ENCODE measurements at places on chromosomes 6 and 20.

- DNase-seq = no peak
These were observed 78.5 kb downstream of the TMEM242 start for GRCh38 chr6:157244780-157245179.

GRCh38 chr20:63087236-63087871, 80.6 kb upstream of the BHLHE23 start:
- peak; percentile 19 for DNase-seq

DNA sequence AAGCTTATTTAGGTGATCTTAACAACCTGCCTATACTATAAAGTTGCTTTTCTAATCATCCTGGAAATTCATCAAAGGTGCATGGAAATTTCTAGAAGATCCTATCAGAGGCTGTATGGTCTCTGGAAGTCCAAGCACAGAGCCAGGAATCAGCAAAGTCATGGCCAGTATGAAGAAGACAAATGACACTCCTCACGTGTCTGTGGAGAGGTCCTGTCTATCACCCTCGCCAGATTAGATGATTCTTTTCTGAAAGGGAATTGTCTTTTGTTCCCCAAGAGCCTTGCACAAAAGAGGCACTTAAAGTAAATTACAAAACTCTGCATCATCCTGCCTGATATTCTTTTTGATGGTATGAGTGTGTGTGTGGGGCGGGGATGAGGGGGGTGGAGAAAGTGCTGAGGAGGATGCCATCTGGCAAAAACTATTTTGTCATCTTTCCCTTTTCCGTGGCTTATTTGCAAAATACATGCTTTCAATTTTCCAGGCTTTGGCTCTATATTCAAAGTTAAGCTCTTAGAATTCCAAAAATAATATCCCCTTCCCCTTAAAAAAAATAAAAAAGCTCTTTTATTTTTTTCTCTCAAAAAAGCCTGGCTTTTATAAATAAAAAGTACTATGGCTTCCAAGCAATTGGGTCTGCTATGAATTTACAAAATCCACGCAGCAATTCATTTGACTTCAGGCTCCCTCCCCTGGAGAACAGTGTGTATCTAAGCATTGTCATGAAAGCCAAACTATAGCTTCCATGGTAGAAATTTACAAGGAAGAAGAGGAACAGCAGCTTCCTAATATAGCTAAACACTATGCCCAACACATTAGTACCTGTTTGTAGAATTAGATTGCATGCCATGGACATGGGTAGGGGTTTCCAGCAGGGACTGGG, 185.2 kb upstream of the ARG1 start:
- no peak for DNase-seq

DNA sequence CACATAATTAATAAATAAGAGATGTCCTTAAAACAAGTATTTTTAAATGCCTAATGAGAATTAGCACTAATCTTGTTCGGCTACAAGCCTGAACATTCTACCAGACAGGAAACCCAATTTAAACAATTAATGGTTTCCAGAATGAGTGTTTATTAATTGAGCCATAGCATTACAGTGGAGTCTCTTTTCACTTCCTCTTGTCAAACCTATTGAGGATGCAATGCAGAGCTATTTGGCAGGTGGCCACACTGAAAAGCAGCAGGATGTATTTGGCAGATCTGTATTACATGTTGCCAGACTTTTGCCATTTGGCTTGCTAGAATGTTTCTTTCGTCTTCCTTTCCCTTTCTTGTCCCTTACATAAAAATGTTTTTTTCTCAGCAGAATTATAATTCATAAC, 475.2 kb upstream of the MARCKS start:
- no peak for DNase-seq

DNA sequence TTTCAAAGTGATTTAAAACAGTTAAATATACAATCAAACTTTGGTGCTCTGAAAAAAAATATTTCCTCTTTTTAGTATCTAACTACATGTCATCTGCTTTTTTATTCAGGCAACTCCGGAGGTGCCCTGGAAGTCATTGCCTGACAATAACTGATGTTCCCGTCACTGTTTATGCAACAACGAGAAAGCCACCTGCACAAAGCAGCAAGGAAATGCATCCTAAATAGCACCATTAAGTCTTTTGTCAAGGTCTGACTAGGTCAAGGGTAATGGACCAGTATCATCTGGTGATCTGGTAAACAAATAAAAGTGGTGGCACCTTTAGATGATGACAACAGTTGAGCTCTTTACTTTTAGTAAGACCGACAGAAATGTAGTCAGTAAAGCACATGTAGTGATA, 13.2 kb downstream of the FAM229B start:
- DNase-seq = no peak

- DNase-seq = peak; percentile 79
These were observed 64.2 kb downstream of the YTHDF1 start for GRCh38 chr20:63151554-63152321.

- DNase-seq = no peak
These were observed 218.7 kb downstream of the TRDN start for GRCh38 chr6:123418071-123418470.

DNA sequence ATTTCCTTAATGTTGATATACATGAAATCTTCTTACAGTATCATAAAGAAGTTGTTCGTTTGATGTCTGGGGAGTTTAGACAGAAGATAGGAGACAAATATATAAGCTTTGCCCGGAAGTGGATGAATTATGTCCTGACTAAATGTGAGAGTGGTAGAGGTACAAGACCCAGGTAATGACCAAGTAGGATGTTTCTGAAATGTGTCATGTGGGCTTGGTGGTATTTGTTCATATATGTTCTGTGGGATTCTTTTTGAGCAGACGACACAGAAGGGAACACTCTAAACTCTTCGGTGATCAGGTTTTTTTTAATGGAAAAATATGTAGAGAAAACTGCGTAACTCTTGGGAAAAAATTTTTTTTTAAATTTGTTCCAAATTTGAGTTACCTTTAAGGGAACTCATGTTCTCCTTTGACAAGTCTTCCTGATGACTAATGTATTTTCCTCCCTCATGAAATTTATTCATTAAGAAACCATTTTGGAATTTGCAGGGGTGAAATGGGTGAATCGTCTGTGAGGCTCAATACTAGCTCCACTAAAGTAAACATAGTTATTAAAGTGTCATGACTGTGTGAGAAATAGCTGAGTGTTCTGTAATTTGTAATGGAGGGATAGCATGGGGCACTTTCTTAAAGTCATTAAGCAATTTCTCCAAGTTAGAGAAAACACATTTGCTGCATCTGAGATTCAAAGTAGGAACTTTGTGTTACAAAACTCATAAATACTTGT, 100.6 kb downstream of the MAP3K4 start:
- DNase-seq = no peak

Data from head of caudate nucleus (tissue), 42 donors.